ENCODE measurements at places on chromosomes 4 and X. TPM values are rescaled to one million over a fixed set of nuclear protein-coding genes. Genes with fewer than 3 reads are reported as not detected.
A peak's percentile ranks its signal among the peaks of the same experiment; 100 is the strongest.

DNA sequence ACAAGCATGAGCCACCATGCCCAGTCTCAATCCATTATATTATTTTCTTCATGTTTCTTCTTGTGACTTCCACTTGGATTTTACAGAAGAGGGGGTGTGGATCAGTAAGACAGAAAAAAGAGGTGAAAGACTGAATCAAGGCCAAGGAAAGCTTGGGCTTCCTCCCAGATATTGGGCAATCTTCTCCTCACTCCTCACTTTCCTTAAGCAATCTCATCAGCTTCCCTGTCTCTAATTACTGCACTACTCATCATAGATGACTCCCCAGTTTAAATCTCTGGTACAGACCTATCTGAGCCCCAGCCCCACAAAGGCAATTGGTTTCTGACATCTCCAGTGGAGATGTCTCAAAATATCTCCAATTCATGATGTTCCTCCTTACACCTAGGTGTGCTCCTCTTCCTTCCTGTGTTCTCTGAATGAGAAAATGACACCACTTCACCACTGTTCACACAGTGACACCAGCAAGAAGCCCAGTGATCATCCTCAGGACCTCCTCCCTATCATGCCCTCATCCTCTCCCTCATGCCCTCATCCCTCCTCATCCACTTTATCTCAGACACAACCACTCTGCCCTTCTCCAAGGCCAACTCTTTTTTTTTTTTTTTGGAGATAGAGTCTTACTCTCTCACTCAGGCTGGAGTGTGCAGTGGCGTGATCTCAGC lies 44.8 kb upstream of the HERC6 start:
- DNase-seq: no peak

GRCh38 chr4:146453181-146453807 lies 68.4 kb downstream of the SLC10A7 start:
- DNase-seq: no peak

GRCh38 chr4:97662133-97662532 lies 481.1 kb downstream of the STPG2 start:
- no peak for DNase-seq

DNA sequence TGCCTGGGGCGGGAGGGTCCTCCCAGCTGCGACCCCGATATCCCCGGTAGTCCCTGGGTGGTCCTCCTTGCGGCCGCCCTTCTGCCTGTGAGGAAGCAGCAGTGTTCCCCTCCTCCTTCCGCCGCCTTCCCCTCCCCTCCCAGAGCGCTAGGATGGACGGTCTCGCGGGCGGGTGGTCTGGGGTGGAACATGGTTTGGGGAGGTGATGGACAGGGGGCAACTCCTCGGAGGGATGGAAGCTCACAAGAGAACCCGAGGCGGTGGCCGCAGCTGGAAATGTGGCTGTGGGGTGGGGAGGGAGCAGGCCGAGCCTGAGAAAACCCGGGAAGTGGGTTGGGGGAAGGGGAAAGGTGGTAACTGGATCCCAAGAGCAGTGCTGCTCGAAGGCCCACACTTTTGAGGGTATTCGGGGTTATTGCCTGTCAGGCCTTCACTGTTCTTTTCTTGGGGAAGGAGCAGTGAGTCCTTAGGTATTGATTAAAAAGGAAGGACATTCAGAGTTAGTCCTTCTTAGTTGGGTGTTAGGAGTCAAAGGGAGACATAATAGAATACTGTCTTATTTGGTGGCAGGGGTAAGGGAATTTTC lies 581 bp downstream of the UBE2K start:
- peak; percentile 62 for DNase-seq

DNA sequence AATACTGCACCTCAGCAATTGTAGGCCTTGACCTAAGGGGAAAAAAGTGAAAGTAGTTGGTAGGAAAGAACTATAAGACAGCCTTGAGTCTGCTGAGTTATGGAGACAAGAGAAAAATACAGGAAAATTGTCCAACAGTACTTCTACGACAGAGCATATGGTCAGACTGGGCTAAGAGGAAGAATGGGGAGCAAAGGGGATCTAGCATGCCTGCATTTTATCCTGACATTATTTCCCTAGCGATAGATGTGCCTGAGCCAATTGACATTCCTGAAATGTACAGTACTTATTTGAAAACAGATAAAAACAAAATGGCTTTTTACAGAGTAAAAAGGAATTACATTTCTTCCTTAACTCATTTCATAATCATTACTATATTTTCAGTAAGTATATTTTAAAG lies 22.2 kb downstream of the GUCY1A1 start:
- DNase-seq: no peak

PAK3 gene
- polyA plus RNA-seq: 6.5 TPM

NEUROG2 gene
- not detected for polyA plus RNA-seq

ITIH6 gene
- polyA plus RNA-seq: 0.18 TPM

SPON2 gene
- polyA plus RNA-seq: 10.8 TPM

Measured in left kidney (tissue), 8 donors.